ENCODE measurements at places on chromosomes 11 and 22.
A peak's percentile ranks its signal among the peaks of the same experiment; 100 is the strongest.

DNA sequence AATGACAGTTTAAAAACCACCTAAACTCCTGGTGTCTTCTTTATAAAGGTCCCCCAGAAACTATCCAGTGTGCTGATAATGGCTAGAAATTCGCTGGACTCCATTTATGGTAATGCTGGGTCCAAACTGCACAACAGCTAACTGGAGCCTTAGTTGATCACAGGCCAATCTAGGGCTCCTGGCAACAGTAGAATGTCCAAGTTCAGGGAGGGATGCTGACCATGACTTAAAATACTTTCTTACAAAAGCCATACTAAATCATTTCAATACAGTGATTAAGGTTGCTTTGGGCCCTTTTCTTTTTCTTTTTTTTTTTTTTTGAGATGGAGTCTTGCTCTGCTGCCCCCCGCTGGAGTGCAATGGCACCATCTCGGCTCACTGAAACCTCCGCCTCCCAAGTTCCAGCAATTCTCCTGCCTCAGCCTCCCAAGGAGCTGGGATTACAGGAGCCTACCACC lies 14.5 kb upstream of the GAB2 start:
- no peak for DNase-seq

DNA sequence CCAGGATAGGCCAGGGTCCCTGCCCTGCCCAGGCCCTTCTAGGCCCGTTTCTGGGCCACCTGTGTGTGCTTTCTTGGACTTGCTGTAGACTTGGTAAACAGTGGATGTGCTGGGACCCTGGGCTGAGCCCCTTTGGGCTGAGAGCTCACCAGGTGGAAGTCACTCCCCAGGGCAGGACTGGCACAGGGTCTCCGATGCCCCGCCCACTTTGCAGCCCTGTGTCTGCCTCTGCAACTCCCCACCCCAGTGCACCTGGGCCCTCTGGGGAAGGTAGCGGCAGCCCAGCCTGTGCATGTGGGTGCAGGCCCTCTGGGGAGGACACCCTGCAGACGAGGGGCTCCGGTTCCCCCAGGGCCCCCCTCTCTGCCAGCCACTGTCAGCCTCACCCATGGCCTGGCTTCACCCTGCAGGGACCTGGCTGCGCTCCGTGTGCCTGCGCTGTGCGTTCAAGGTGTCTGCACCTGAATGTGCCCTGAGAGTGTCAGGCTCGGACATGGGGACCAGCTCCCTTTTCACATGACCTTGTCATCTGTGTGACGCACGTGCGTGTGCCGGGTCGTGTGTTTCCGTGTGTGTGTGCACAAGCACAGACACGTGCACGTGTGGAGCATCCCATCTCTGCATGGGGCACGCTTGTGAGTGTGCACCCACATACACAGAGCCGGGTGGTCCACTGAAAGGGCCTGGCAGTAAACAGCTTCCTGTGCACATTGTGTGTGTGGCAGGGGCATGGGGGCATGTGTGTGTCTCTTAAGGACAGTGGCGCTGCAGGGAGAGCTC lies 118.5 kb downstream of the KCNQ1OT1 start:
- DNase-seq, result no peak

DNA sequence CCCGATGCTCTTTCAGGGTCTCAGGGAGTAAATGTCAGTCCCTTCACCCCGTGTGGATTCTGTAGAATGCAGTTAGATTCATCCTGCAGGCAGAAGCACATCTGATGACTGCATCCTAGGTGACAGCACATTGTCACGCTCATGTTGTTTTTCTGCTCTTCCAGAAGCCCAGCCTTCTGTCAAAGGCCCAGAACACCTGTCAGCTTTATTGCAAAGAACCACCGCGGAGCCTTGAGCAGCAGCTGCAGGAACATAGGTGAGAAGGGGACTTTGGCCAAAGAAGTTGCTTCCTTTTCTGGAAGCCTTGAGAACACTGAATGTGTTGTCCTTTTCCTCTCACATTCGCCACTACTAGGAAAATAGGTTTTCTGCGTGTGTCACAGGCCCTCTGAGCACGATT lies 43.7 kb downstream of the PPP2R1B start:
- DNase-seq, result no peak

DNA sequence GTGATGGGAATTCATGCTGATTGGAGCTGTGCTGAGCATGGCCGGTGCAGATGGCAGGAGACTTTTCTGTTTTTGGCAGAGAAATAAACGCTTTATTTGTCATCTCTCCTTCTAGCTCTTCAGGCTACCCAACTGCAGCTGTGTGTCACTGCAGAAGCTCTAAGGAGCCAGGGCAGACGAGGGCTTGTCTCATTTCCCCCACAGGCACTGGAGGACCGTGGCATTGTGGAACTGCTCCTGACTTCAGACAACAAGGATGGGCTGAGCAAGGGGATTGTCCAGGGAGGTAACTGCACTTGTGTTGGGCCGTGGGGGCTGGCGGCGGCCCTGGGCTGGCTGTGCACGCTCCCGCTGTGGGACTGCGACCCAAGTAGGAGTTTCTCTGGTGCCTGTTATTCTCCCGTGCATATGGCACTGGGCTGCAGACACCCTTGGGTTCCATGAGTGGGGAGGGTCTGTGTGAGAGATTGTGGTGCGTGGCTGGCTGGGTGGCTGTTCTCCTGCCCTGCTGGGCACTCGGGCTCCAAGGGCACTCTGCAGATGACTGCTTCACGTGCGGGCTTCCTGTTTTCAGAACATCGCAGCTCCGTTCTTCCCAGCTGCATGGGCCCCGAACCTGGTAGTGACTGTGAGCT lies 27.2 kb downstream of the GLB1L2 start:
- DNase-seq, result no peak

GRCh38 chr11:65865550-65866172 lies 5.4 kb downstream of the MUS81 start:
- DNase-seq, result no peak

GRCh38 chr22:48803171-48803947 lies 1024.3 kb downstream of the BRD1 start:
- DNase-seq, result no peak

- DNase-seq, result no peak
Measured at GRCh38 chr11:123193742-123194141, 1.3 kb downstream of the CLMP start.

- no peak for DNase-seq
Measured at GRCh38 chr11:2319791-2320472, 18.1 kb downstream of the TSPAN32 start.

DNA sequence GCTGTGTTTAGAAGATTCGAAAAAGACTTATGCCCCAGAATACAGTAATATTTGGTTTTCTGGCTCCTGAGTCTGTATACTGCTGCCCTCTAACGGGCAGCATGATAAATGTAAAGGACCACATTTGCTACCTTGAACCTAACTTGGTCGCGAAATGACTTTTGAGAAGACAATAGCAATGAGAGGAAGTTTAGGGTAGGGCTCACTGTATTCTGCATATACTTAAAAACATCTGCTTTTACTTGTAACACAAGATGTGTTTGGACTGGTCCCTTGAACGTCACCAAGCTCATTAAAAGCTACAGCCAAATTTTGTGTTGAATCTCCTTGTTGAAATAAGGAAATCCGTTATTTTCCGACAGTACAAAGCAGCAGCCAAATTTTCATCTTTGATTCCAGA lies 309.1 kb downstream of the SWAP70 start:
- peak; percentile 51 for DNase-seq
